Right cardiac atrium (tissue), 5 donors: ENCODE measurements at places on chromosomes 16 and 17. TPM values are rescaled to one million over a fixed set of nuclear protein-coding genes. Genes with fewer than 3 reads are reported as not detected.

Gene ZNF778
- total RNA-seq: 6.6 TPM

Gene CD300LB
- 0.09 TPM for total RNA-seq

Gene KCNJ16
- not detected for total RNA-seq

Gene WNT9B
- total RNA-seq: 2.4 TPM

Gene ITGAX
- 1.8 TPM for total RNA-seq
